ENCODE measurements at places on chromosomes 5 and 9. TPM values are rescaled to one million over a fixed set of nuclear protein-coding genes. Genes with fewer than 3 reads are reported as not detected.
A peak's percentile ranks its signal among the peaks of the same experiment; 100 is the strongest.

DNA sequence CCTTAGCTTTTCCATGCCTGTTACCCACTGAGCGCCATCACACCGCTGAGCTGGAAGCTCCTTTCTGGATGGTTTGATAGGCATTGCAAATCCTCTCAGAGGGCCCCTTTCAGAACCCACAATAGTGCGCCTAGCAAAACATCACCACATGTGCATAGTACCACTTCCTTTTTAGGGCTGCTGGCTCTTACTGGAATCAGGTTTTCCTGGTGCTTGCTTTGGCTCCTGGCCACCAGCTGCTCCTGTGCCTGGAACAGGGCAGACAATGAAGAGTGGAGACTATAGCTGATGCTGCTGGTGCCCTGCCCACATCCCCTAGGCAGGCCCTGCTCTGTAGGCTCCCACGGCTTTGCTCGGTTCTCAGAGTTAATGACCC, 163.6 kb upstream of the SEMA6A start:
- DNase-seq: no peak

DNA sequence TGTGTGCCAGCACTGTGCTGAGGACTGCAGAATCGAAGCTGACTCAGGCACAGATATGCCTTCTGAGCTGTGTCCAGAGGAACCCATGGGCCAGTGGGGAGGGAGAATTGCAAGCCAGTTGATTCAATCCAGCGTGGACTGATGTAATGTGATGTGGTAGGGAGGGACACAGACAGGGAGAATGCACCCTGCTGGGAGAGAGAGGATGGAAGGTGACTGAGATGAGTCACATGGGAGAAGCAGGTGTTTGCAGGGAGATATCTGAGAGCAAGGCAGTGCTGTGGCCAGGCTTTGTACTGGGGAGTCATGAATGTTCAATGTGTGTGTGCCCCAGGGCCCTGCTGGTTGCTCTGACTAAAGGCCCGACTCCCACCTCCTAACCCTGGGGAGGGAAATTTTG, 75.7 kb downstream of the IRX1 start:
- no peak for DNase-seq

GRCh38 chr9:104936291-104936690, 8.3 kb upstream of the ABCA1 start:
- DNase-seq: no peak

DNA sequence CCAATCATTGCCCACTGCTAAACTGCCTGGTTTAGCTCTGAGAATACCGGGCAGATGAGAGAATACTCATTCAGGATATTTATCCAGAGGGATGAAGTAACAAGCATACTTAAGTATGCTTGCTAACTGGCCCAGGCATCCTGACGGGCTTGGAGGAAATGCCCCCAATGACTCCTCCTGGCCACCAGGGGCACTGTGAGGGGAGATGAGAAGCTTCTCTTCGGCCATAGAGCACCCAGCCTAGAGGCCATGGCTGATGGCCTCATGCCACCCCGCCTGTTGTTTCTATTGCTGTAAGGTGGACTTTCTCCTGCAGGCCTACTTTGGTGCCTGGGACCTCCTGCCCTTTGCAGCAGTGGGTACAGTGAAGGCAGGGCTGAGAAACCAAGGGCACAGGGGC, 134.5 kb upstream of the FSTL4 start:
- DNase-seq: no peak

- DNase-seq: no peak
These were observed 87.9 kb upstream of the GRIA1 start for GRCh38 chr5:153402550-153402949.

DNA sequence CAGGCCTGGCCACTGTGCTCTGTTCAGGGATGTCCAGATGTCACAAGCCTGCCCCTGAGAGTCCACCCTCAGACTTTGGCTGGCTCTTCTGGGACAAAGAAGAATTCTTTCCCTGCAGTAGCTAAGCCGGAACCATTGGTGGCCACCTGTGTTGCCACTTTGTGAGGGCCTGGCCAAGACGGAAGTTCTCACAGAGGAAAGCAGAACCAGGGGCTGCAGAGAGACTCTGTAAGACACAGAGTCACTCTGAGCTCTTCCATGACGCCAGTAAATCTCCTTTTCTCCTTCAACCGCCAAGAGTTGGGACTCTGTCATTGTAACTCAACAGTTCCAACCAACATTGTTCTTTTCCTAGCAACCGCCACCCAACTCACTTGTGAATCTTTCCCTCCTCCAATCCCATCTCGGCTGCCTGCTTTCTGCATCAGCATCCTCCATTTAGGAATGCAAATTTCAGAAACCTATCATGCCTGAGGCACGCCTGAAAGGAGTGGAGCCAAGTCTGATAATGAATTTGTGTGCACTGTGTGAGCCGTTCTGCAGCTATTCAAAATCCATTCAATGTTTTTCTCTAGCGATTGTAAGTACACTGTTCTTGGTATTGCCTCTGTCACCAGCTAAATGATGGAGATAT, 37.8 kb upstream of the ATP6V1G1 start:
- no peak for DNase-seq

GRCh38 chr9:131530546-131530919, 530 bp downstream of the UCK1 start:
- peak; percentile 75 for DNase-seq

- DNase-seq: no peak
These were observed 3.5 kb downstream of the PRUNE2 start for GRCh38 chr9:76902395-76902794.

DNA sequence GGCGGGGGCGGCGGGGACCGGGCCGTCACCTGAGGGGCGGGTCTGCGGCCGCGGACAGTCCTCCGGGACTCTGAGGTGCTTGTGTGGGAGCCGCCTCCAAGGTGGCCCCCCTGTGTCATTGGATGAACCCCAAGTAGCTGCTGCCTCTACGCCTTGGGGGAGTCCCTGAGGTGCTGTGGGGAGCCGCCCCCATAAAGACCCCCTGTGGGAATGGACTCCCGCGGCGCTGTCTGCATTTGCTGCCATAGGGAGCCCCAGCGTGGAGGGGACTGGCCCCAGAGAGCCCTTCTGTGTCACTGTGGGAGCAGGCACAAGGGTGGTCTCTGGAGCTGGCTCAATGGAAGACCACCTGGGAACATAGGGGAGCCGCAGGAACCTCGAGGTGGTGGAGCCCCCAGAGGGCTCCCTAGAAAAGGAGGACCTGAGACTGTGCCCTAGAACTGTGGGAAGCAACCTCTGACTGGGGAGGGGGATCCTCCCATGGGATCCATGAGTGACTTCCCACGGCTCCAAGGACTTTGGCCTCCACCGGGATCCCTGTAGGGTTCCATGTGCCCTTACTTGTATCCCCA, 412 bp downstream of the PHF24 start:
- DNase-seq: no peak

DNA sequence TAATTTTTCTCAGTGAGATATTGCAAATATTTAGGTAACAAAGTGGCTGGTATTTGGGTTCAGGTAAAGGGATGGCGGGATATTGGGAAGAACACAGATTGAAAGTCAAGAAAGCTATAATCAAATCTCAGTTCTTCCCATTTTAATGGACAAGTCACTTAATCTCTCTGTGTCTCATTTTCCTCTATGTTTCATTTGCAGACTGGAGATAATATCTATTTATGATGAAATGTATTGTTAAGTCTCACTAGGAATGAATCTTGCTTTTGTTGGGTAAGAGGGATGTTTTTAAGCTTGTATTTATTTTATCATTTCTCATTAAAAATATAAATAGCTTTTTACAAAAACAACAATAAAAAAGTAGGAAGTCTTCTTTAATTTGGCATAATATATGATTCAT, 175.4 kb downstream of the ISL1 start:
- no peak for DNase-seq

DNA sequence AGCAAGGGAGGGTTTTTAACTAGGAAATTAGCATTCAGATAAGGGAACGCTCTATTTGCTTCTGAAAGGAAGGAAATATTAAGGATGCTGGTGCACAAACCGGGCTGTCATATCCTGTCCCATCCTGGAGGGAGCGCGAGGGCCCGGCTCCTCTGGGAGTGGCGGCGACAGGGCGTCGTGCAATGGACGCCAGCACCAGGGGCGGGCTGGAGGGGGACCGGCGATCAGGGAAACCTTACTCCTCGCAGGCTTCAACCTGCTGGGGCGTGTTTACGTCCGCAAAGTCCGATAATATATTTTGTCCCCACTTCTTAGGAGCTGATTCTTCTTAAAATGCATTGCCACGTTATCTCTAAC, 197.1 kb upstream of the TBCA start:
- no peak for DNase-seq

DNA sequence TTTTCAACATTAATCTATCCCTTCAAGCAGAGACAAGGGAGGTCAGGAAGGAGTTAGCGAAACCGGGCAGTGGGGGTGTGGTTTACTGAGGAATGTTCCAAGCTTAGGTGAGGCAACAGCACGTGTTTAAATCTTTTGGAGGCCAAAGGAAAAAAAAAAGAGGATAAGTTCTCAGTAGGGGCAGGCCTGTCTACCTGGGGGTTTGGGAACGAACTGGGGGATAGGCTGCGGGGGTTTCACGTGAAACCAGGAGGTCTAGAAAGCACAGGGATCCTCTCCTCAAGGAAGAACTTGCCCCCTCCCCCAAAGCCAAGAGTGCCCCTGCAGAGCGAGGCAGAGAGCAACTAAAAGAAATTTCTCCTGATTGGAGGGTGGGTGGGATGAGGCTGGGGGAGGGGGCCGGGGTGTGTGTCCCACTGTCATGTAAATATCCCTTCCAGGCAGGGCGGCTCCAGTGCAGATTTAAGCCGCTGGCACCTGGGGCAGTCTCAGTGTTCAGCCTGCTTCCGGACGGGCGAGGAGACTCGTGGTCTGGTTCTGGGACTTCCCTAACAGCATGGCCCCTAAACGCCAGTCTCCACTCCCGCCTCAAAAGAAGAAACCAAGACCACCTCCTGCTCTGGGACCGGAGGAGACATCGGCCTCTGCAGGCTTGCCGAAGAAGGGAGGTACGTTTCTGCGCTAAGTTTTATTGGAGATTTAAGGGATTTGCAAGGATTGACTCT, 5.5 kb upstream of the SET start:
- peak; percentile 86 for DNase-seq

DNA sequence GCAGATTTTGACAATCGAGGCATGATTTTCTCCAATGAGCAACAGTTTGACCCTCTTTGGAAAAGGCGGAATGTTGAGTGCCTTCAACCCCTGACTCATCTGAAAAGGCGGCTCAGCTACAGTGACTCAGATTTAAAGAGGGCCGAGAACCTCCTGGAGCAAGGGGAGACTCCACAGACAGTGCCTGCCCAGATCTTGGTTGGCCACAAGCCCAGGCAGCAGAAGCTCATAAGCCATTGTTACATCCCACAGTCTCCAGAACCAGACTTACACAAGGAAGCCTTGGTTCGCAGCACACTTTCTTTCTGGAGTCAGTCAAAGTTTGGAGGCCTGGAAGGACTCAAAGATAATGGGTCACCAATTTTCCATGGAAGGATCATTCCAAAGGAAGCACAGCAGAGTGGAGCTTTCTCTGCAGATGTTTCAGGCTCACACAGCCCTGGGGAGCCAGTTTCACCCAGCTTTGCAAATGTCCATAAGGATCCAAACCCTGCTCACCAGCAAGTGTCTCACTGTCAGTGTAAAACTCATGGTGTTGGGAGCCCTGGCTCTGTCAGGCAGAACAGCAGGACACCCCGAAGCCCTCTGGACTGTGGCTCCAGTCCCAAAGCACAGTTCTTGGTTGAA, 13.6 kb downstream of the PTPDC1 start:
- DNase-seq: no peak

DNA sequence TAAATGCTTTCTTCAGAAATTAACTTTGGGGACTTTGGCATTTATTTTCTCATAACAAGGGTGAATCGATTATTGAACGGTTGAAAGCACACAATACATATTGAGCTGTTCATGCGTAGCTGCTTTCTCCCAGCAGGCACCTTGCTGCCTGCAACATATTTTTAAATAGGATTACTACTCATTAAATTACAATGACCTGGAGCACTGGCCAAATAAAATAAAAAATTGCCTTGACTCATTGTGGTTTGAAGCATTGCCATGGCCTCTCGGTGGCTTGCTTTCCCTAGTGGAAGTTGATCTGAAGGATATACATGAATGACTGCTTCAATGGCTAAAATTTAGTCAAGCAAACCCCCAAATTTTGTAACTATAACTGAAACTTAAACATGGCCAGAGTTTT, 181.6 kb upstream of the NUDT12 start:
- DNase-seq: no peak

DNA sequence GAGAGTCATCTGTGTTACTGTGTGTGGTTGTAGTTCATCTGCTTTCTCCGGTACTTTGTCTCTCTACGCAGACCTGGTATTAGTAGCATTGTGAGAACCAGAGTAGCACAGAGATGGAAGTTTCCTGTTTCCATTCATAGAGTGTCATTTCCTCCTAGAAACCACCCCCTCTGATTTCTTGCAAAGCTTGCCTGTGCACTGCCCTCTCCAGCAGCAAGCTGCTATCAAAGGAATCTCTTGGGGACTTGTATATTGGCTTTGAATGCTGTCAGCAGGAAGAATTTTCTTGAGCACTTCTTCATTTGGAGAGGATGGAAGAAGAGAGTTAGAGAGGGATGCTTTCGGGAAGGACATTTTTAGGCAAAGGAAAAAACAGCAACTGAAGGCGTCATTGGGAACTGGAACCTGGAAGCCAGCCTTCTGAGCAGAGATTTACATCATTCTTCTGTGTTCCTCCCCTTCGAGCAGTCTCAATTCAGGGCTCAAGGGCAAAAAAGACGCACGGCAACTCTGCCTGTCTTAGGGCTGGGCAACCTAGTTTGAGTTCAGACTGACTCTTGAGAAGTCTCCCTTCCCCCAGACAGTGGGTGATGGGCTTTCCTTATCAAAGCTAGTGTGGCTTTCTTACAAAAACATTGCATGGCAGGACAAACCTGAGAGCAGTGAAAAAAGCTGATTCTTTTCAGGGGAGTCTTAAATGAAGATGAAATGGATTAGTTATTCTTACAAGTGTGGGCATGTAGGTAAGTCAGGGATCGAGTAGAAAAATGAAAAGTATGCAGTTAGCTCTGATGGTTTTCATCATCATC, 226.3 kb downstream of the AOPEP start:
- peak; percentile 84 for DNase-seq

DNA sequence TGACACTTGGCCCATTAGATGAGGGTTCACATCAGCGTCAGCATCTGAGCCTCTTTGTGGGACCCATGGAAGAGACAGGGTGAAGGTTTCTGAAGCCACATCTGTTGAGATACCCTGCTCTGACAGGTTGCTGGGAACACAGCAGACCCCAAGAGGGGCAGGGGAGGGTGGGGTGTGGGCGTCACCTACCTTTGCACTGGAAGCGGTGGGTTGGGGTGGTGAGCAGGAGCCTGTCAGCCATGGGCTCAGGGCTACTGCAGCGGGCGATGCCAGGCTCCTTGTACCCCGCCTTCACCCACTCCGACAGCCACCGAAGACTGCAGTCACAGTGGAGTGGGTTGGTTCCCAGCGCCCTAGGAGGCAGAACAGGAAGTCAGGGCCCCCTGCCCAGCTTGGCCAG, 131.5 kb upstream of the PANK3 start:
- DNase-seq: no peak

PCDHGA1 gene
- total RNA-seq: 1.3 TPM

AGXT2 gene
- not detected for total RNA-seq

CCDC192 gene
- not detected for total RNA-seq

SPINK4 gene
- total RNA-seq: not detected

GALNT12 gene
- 58.6 TPM for total RNA-seq
